Activated CD4-positive, alpha-beta T cell treated with anti-CD3 and anti-CD28 coated beads, Interleukin-2, amount 50 U/mL, for 1 hour (primary cell): ENCODE measurements at places on chromosomes 11 and 22.

DNA sequence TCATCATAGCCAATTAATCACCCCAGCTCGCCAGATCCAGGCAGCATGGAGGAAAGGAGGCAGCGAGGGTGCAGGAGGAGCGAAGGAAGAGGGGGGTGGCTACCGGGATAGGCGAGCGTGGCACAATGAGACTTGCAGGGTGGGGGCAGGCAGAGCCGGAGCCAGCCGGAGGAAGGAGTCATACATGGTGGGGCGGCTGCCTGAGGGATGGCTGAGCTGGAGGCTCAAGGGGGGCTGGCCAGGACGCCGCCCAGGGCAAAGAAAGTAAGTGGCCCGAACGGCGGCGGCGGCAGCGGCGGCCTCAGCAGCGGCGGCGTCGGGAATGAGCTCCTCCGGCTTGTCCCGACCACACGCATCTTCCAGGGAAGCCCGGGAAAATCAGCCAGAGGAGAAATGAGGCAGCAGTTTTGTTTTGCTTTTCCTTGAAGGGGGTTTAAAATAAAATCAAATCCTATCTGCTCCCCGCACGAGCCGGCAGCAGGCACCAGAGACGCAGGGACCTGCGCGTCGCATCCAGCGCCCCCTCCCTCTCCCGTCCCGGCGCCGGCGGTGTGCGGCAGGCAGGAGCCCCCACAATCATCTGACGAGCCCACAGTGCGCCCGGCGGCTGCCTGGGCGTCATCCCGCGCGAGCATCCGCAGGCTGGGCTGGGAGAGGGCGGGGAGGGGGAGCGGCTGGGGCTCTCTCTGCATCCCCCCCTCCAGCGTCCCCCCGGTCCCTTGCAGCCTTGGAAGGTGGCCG, 263.6 kb downstream of the CTTN start:
- no peak for DNase-seq

DNA sequence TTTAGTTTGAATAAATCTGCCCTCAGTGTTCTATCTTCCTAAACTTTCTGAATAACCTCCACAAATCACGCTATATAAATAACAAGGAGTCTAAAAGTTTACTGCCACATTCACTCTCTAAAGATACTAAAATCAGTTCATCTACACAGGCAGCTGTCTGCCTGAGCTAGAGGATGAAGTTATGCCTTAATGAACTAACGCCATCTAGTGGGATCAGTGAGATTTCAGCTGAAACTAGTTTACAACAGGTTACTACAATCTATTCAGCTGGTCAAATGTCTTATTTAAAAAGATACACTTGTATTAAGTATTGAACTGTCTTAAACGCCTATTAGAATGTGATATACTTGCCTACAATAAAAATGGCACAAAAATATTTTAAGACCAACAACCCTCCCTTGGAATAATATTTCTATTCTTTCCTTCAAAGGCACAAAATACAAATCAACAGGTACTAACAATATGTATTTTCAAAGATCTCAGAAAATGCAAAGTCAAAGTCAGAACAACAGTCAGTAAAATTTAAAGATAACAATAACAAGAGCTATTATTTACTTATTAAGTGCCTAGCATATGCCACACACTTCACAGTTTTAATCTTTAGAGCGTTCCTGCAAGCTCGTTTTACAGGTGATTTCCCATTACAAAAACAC, 84.1 kb downstream of the LARGE2 start:
- no peak for DNase-seq

DNA sequence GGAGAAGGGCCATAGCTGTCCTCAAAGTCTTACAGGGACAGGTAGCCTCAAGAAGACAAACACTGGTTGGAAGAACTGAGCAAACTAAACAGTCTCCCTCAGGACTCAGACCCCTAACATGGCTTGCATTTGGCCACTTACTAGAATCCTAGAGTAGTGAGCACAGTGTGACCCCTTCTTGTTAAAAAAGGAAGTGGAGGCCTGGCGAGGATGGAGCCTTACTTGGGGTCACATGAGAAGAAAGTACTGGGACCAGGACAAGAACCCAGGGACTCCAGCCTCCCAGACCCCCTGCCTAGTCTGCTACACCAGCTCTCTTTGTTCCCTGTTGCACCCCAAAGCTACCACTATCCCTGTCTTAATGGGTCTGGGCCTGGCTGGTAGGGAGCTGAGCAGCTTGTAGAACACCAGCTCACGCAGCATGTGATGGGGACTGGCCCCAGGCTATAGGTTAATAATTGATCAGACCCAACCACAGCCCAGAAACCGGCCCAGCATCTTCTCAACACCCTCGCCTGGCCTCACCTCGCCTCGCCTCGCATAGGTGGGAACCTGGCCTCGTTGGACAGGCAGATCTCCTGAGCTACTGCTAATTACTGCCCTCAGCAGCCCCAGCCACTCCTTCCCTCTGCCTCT, 17.6 kb downstream of the DGAT2 start:
- no peak for DNase-seq

DNA sequence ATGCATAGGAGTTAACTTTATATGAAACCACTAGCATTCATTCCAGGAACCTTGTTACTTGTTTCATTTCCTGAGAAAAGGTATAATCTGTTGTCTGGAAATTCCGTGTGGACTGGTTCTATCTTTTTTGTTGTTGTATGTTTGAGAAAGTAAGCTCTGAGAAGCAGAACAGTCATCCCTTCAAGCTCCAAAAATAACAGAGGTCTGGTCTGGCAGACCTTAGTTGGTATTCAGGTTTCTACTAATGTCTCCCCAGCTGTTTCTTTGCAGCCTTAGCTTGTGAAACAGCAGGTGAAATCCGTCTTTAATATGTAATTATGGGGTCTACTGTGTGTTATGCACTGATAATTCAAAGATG, 2.4 kb downstream of the RNF121 start:
- no peak for DNase-seq

DNA sequence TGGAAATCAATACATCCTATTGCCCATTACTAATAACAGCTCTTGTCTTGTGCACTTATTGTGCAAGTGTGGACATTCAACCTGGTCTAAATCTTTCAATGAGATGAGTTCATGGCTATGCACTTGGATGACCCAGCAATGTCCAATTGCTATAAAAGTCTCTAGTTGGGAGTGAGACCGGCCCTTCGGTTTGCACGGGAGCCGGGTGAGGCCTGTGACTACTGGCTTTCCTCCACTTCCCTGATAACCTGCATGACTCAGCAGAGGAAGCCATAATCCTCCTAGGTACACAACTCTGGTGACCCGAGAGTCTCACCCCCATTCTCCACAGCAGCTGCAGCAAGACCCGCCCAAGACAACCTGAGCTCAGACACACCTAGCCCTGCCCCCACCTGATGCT, 135.9 kb upstream of the PAX6 start:
- no peak for DNase-seq

GRCh38 chr11:66101066-66101464, 31.0 kb downstream of the PACS1 start:
- DNase-seq: no peak

- no peak for DNase-seq
Measured at GRCh38 chr11:134151083-134151747, 72.6 kb downstream of the NCAPD3 start.

DNA sequence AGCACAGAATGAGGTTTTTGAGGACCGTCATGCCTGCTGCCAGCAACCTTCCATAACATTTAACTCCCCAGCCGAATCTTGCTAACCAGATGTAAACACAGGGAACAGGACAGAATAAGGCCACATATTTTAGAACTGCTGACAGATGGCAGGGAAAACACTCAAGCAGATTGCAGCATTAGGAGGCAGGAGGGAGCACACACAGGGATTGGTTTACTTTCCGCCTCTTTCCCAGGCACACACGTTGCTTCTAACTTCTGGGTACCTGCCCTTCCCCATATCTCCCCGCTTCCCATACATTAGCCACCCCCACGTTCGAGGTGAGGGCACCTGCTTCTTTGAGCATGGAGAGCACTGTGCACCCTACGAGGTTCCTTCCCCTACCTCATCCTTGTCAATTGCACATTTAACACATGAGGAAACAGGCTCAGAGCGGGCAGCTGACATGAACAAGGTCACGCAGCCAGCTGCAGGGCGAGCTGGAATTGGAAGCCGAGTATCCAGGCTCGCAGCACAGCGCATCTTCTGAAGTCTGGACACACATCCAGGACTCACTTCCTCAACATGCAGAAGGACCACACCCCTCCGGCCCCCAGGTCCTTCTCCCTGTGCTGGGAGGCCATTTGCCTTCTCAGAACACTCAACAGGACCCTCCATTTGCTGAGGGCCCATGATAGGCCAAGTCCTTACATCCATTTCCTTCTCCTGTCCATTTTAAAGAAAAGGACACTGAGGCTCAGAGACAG, 18.7 kb downstream of the ASPHD2 start:
- no peak for DNase-seq

GRCh38 chr11:62858201-62858600, 18.8 kb upstream of the WDR74 start:
- DNase-seq: no peak

DNA sequence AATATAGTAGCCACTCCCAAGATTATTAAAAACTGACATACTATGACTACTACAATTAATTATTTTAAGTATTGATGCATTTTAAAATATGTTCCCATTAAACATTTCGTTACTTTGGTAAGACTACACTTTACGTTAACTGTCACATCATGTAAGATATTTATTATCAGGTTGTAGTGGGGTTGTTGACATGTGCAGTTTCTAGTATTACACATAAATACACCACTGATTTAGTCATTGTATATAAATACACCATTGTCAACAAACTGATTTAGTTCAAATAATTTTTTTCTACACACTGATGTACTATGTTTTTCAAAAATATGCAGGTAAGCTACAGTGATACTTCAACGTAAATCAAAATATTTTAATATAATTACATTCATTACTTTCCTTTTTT, 11.5 kb downstream of the ST13 start:
- no peak for DNase-seq
